ENCODE measurements at places on chromosomes 1 and 21.

DNA sequence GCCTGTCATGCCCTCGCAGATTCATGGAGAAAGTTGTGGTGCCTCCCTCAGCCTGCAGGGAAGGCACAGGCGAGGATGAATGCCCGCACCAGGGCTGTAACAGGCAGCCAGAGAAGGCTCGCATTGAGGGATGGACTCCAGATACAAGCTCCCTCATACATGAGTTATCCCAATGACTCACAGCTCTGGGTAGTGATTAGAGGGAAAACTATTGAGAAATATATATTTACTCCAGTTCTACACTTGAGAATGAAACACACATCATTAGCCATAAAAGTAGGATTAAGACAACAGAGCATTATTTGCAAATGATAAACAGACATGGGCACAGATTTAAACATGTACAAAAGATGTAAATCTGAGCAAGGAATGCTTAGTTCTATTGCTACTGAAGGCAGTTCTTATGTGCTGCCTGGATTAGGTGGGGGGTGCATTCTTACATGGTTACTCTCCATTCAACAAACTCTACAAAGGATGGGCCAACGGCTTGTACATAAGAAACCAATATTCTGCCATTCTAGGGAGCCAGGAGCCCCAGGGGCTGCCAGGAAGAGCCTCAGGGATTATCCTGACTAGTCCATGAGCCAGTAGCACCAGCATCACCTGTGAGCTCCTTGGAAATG, 97.9 kb downstream of the CSMD2 start:
- no peak for DNase-seq

DNA sequence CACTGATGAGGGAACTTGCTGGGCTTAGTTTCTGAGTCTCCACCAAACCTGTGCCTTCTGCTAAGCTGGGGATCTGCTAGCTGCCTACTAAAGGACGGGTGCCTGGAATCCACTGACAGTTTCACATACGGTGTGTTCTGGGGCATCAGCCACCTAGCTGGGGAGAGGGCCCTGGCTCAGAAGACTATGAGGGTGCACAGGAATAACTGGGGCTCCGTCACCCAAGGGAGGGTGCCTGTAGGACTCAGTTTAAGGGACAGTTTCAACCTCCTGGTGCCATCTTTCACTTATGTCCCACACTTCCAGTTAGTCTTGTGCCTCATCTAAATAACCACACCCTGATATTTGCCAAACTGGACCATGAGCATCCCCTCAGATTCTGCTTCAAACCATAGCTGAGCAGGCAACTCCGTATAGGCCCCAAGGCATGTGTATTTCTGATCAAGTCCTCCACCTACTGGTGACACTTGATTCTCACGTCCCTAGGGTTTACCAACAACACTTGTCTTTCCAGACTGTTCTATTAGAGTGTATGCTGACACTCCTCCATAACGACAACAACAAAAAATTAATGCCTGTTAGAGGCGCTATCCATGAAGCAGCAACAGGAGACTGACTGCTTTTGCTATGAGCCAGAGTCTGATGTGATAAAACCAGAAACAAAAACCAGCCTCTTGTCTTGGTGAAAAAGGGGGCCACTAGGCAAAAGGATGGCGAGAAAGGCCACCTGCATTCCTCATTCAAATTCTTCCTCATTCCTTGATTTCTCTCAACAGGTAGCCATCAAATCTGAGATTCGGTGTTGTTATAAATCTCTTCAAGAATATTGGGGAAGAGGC, 55.0 kb upstream of the PAXBP1 start:
- peak; percentile 14 for DNase-seq

GRCh38 chr1:97163591-97164275, 442.1 kb downstream of the PTBP2 start:
- no peak for DNase-seq

GRCh38 chr21:30251781-30252180, 31.0 kb downstream of the KRTAP24-1 start:
- no peak for DNase-seq

DNA sequence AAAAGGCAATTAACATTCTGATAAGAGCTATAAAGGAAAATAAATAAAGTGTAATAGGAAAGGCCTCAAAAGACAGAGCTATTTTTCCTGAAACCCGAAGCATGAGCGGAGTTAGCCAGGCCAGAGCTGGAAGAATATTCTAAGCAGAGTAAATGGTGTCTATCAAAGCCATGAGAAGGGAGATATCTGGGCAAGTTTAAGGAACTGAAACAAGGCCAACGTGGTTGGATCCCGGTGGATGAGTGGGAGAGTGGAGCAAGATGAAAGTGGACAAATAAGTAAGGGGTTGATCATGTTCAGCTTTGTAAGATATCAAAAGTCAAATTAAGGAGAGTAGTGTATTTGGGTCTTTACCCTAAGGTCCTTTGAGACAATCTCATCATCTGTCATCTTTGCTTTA, 234.0 kb downstream of the TM2D1 start:
- DNase-seq, result no peak

- peak; percentile 40 for DNase-seq
Measured at GRCh38 chr1:177181631-177182291, 11.0 kb downstream of the BRINP2 start.
